Naive thymus-derived CD8-positive, alpha-beta T cell (primary cell): ENCODE measurements at places on chromosomes 3 and 15. TPM values are rescaled to one million over a fixed set of nuclear protein-coding genes. Genes with fewer than 3 reads are reported as not detected.

- peaks cover 2% of the 10 kb centered on the region for H3K27me3 ChIP-seq
- H3K4me3 ChIP-seq, result no peak overlapping the region
- no peaks in the 10 kb centered on the region for H3K36me3 ChIP-seq
These were observed 105.3 kb upstream of the UBE3A start for GRCh38 chr15:25544076-25544475.

- no peaks in the 10 kb centered on the region for H3K36me3 ChIP-seq
- DNase-seq, result no peak
- peaks cover 4% of the 10 kb centered on the region for H3K27me3 ChIP-seq
- H3K4me3 ChIP-seq, result no peak overlapping the region
These were observed 128.5 kb downstream of the MYRIP start for GRCh38 chr3:39937874-39938273.

DNA sequence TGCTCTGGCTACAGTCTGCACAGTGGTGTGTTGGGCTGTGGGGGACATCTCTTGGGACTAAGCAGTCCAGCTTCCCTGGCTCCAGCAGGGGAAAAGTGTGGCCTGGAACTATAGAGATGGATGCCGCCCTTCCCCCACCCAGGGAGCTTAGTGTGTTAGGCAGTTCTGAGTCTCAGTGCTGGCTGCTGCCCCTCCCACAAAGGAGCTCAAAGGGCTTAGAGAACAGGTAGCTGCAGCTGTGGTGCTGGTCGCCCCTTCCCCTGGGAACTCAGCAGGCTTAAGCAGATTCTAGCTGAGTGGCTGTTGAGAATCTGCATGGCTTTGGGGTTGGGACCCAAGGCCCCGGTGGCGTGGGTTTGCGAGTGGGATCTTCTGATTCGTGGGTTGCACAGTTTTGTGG, 190.8 kb downstream of the PDCD6IP start:
- no peak overlapping the region for H3K4me3 ChIP-seq
- no peak overlapping the region for H3K27ac ChIP-seq
- H3K36me3 ChIP-seq, result peaks cover 3% of the 10 kb centered on the region
- no peak for DNase-seq

The ANXA2 gene
- total RNA-seq, result 19.7 TPM

The NUP210 gene
- 141 TPM for total RNA-seq

The GASK1A gene
- 0.14 TPM for total RNA-seq

The PRSS50 gene
- total RNA-seq, result not detected

The SLITRK3 gene
- not detected for total RNA-seq

The RFC4 gene
- 25.3 TPM for total RNA-seq

The FRMD4B gene
- 0.26 TPM for total RNA-seq
